ENCODE measurements at places on chromosomes 16 and 17.
A peak's percentile ranks its signal among the peaks of the same experiment; 100 is the strongest.

- DNase-seq, result no peak
These were observed 3.3 kb upstream of the CACNG5 start for GRCh38 chr17:66831383-66832210.

GRCh38 chr17:67632141-67632540 is 85.6 kb upstream of the NOL11 start:
- no peak for DNase-seq

DNA sequence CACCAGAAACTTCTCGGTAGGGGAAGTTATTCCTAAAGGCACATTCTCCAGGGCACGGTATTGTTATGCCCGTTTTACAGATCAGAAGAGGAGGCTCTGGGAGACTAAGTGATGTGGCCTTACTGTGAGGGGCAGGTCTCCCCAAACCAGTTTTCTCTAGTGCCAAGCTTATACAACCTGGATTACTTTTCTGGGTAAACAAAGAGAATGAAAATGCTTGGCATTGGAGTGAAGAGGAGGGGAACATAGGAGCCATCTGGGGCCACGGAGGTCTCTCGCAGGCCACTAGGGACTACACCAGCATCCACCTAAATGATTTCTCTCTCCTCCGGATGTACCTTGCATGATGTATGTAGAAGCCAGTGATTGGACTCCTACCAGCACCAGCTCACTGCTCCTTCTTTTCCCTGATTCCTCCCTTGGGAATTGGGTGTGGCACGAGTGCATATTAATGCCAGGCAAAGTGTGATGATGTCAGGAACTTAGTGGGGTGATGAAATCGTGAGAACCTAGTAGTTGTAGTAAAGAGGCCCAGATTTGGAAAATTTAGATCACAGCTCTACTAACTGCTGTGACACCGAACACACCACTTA is 674 bp downstream of the TOM1L1 start:
- no peak for DNase-seq

GRCh38 chr16:84575914-84576313 is 42.0 kb downstream of the COTL1 start:
- no peak for DNase-seq

DNA sequence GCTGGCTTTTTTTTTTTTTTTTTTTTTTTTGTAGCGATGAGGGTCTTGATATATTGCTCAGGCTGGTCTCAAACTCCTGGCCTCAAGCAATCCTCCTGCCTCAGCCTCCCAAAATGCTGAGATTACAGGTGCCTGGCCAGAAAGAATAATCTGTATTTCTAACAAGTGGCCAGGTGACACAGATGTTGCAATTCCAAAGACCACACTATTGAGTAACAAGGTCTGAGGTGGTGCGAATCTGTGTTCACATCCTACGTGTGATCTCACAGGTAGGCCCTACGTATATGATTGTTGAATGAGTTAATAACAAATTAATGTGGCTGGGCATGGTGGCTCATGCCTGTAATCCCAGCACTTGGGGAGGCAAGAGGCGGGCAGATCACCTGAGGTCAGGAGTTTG is 33.3 kb downstream of the OTOA start:
- no peak for DNase-seq

DNA sequence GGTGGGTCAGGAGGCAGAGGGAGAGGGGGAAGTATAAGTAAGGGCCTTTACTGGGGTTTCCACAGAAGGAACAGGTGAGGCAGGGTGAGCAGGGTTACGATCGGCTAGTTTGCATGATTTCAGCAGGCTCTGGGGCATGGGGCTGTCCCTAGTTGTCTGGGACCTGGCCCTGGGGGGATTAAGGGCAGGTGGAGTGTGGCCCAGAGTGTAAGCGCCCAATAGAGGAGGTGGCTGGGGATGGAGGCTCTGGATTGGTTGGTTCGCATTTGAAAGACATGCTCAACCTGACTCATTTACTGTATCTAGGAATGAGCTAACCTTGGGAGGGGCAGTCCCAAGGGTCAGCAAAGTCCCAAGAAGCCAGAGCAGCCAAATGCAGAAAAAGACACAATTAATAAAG is 230.3 kb downstream of the MAP2K4 start:
- DNase-seq, result no peak

DNA sequence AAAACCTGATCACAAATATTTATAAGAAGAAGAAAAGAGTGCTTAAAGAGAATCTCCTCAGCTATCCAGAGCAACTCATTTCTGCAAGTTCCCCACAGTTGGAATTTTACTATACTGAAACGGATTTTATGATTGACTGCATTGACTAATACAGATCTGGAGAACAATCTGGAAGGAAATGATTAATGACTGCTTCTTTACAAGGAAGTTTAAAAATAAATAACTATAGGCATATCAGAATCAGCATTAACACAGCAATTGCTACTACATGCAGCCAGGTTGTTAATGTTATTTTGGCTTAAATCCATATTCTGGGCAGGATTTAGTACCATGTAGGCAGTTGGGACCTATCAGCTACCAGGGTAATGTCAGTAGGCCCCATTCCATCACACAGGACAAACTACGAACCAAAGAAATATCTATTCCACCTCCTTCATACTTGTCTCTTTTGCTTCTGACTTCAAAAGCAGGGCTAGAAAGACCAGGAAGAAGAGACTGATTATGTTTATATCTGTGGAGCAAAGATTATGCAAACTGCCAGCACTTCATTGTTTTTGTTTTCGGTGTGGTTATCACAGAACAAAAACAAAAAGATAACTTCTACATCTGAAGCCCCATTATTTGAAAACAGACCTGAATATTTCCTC is 3.9 kb downstream of the SKAP1 start:
- DNase-seq, result no peak

GRCh38 chr16:50114357-50115129 is 38.6 kb upstream of the TENT4B start:
- no peak for DNase-seq

DNA sequence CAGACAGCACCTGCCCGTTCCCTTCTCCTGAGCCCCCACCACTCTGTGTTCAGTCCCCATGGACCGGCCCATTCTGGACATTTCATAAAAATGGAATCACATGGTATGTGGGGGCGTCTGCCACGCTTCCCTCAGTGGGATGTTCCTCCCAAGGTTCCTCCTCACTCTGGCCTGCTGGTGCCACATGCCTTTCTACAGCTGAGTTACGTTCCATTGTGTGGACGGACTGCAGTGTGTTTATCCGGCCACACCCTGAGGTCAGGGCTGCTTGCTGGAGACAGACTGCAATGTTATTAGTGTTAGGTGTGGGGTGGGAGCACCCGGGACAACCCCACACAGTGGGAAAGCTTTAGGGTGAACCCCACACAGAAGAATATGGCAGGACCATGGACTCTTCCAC is 5.9 kb upstream of the AATK start:
- DNase-seq, result no peak

GRCh38 chr16:69600202-69600601 is 34.4 kb downstream of the NFAT5 start:
- no peak for DNase-seq

GRCh38 chr16:48611329-48612137 is 1.6 kb upstream of the N4BP1 start:
- no peak for DNase-seq

DNA sequence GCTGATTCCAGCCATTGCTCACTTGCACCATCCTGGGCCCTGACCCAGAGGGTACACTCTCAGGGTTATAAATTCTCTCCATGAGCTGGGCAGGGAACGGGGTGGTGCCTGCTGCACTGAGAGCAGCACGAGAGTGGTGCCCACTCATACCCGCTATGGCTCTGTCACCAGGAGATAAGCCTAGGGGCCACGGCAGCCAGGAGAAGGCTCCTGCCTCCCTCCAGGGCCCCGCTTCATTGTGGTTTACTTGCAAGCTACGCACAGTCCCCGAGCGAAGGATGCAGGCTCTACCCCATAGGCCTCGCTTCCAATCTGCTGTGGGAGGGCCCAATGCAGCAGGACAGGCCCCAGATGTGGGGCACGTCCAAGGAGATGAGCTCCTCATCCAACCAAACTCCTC is 48.5 kb downstream of the VAC14 start:
- no peak for DNase-seq

GRCh38 chr17:7803981-7804380 is 30.0 kb upstream of the KDM6B start:
- DNase-seq, result no peak

- no peak for DNase-seq
These were observed 10.4 kb downstream of the CD300LF start for GRCh38 chr17:74702116-74702871.

GRCh38 chr16:2385190-2385836 is 43.9 kb upstream of the CCNF start:
- DNase-seq, result no peak

DNA sequence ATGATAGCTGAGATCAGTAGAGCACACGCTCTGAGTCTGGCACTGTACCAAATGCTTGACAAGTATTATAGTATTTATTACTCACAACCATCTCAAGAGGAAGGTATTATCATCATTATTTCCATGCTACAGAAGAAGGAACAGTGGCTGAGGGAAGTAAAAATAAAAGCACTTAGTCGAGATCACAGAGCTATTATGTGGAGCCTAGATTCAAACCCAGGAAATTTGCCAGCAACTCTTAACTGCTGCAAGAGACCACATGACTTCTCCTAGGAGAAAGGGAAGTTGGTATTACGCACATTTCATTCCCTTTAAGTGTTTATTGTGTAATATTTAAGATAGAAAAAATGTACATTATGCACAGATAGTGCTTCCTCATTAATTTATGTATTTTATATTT is 1.0 kb upstream of the RHOT1 start:
- DNase-seq, result peak; percentile 19

DNA sequence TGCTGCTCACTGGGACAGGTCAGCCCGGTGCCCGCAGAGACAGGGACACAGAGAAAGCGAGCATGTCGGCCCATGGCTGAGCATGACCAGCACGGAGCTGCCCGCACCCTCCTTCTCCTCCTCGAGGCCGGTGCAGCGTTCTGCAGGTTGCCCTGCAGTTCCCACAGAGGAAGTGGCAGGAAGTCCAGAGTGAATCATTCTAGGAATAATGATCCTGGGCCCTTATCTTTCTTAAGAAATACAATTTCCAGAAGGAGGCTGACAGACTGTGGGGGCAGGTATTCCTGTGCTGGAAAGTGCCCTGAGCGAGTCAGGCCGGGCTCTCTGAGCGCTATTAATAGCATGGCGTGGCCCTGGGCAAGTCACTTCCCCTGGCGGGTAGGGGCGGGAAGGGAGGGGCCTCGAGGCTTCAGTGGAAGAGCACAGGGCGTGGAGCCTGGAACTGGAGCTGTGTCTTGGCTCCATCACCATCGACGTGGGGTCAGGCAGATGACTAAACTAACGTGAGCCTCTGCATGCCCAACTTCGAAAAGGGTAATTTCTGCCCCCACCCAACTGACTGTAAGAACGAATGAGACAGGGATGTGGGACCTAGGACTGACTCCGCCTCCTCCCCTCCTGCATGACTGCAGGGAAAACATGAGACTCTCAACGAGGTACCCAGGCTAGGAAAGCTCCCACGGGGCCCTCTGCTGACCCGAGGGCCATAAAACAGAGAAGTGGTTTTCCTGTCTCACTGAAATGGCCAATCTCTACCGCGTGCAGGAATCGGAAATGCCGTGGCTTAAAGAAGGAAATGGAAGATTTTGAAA is 9.8 kb downstream of the TMEM204 start:
- DNase-seq, result no peak

- no peak for DNase-seq
These were observed 6.8 kb upstream of the MMP15 start for GRCh38 chr16:58018803-58019202.

- DNase-seq, result no peak
These were observed 26.6 kb upstream of the OR1F1 start for GRCh38 chr16:3161235-3162018.

DNA sequence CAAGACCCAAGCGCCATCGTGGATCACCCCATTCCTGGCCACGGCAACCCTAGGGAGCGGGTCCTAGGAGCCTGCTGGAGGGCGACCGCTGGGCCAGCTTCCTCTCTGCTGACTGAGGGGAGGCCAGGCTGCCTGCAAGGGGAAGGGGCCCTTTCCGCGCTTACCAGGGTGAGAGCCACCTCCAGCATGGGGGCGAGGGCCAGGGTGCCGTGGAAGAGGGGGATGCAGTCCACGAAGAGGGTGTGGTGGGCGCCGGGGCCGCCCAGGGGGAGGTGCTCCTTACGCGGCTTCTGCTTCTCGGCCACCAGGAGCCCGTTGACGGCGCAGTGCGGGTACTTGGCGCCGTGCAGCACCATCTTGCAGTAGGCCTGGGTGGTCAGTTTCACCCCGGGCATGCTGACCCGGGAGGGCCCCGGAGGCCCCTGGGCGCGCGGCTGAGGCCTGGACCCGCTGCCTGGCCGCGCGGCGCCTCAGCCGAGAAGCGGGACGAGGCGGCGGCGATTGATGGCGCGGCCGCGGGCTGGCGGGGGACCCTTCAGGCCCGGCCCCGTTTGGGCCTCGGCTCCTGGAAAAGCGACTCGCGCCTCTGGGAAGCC is 345 bp downstream of the EMC8 start:
- DNase-seq, result no peak

- DNase-seq, result peak; percentile 79
These were observed 16.2 kb upstream of the KIFC3 start for GRCh38 chr16:57818377-57819064.

DNA sequence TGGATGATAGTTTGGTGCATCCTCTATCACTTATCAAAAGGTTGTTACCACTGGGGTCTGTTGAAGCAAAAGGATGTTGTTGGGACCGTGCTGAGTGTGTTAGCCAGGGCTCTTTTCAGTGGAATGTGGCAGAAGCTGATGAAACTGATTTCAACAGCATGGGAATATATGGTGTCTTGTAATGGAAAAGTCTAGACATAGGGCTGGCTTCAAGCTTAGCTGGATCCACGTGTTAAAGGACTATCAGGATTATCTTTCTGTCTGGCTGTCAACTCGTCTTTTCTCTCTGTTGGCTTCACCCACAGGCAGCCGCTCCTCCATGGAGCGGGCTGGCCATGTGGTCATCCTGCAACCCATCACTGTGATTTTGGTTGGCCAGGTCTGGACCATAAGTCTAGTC is 8.7 kb downstream of the SNX29 start:
- DNase-seq, result no peak

GRCh38 chr17:9021992-9022572 is 772 bp downstream of the NTN1 start:
- no peak for DNase-seq

GRCh38 chr17:27390540-27390939 is 65.7 kb upstream of the KSR1 start:
- DNase-seq, result no peak

DNA sequence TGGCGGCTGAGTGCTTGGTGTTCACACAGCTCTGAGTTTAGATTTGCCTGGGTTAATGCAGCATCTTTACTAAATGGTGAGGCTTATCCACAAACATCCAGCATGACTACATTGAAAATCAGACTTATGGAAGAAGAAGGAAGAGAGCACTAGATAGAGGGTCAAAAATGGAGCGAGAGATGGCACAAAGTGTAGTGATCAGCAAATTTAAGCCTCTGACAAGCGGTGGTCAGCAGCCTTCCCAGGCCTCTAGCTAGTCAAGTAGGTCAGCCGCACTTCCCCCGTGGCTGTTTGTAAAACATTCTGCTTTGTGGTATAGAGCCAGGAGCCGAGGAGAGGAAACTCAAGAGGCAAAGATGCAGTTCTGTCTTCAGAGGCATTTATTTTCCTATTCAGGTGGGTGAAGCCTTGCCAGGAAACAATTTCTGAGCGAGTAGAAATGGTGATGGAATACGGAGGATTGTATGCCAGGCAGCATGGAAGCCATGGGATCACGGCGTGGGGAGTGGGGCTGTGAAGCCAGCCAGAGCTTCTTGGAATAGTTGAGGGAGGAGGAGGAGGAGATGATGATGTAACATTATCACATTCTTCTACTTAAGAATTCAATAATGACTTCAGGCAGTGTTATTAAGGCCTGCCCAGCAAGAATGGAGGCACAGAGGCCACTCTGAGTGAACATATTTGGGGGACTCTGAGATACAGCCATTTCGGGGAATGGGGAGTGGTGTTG is 118.9 kb downstream of the MSI2 start:
- no peak for DNase-seq

All from NCI-H1417 treated with DMSO at 0.1 percent for 48 hours (cell line).